ENCODE measurements at places on chromosomes 2 and 18. TPM values are rescaled to one million over a fixed set of nuclear protein-coding genes. Genes with fewer than 3 reads are reported as not detected.

The MPP4 gene
- 5.3 TPM for total RNA-seq

The CRYBA2 gene
- total RNA-seq: not detected

The NT5DC4 gene
- not detected for total RNA-seq

The C2orf15 gene
- not detected for total RNA-seq

GRCh38 chr2:25790074-25790790, 88.1 kb downstream of the ASXL2 start:
- no peak for DNase-seq

The FZD7 gene
- 90.7 TPM for total RNA-seq

- no peak for DNase-seq
These were observed 69.9 kb downstream of the UXS1 start for GRCh38 chr2:106124106-106124756.

The AAMP gene
- 231 TPM for total RNA-seq

DNA sequence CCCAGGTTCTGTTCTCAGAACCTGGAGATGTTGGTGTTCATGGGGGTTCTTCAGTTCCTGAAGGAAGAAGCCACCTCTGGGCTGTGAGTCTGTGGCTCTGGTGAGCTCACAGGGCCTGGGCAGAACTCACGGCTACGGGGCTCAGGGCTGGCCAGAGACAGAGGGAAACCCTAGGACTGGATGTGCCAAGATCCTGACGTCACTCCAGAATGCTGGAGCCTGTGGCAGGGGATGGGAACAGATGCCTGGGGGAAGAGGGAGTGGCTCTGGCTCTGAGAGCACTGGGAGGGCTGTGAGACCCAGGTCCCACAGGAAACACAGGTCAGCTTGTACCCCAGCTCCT, at the start of gene OTOF:
Gene OTOF (minus strand): TSS at position 214 of the 343 bp plus-strand sequence.
- no peak for DNase-seq

Measured in SJSA1 (cell line).